SK-N-SH treated with all-trans-retinoic acid at 6 μM for 48 hours (cell line): ENCODE measurements at places on chromosomes 12 and 14.

- peak; percentile 86 for ATAC-seq
Observed at GRCh38 chr14:76352639-76353281, 23.2 kb upstream of the ESRRB start.

DNA sequence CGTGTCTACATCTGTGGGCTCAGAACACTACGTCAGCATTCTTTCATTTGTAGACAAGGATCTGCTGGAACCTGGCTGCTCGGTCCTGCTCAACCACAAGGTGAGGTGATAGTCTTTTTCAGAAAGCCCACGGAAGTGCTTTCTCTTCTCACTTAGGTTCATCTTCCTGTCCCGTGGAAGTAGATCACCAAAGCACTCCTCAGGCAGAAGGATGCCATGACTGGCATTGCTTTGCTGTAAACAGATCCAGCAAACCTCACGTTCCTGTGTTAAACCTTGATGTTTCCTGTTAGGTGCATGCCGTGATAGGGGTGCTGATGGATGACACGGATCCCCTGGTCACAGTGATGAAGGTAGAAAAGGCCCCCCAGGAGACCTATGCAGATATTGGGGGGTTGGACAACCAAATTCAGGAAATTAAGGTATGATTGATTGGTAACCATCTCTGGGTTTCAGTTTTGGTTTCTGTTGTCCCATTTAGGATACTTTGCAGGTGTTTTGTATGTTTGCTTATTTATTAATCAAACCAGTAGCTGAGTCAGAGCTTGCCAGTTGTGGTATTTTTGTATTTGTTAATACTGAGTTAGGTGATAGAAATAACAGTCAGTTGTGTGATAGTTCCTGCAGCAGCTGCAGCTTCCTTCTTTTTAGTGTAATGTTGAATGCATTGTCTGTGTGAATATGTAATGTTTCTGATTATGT is 7.5 kb downstream of the PSMC1 start:
- no peak for ATAC-seq

DNA sequence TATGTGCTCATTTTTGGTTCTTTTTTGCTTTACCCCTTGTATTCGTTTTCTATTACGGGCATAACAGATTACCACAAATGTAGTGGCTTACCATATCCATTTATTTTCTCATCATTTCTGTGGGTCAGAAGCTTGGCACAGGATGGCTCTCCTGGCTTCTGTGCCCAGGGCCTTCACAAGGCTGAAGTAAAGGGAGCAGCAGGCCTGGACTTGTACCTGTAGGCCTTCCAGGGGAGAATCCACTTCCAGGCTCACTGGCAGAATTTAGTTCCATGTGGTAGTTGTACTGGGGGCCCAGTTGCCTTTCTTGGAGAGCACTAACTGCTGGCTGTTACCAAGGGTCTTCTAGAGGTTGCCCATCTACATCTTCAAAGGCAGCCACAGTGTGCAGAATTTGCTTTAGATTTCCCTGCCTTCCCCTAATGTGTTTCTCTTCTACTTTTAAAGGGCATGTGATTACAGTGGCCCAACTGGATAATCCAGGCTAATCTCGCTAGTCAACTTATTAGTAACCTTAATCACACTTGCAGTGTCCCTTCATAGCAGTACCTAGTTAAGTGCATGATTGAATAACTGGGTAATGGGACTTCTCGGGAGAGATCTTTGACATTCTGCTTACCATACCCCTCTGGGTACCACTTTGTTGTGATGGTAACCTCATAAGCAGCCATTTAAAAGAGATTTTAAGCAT is 67.0 kb downstream of the CRADD start:
- no peak for ATAC-seq

- ATAC-seq = no peak
Observed at GRCh38 chr14:50906326-50907065, 34.6 kb downstream of the ABHD12B start.

DNA sequence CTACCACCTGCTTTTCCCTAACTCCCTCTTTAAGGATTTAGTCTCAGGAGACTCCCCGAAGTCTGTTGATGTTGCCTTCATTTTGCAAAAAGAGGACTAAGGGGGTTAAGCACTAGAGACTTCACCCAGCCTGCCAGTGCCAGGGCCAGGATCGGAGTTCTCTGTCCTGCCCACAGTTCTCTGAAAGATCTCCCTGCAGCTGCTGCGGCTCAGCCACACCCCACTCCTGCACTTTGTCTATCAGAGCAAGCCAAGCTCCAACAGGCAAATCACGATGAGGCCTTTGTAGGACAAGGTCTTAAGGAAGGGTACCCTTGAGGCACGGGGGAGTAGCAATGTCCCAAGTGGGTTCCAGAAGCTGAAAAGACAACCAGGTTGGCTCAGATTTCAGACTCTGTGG is 148.8 kb upstream of the EGLN3 start:
- ATAC-seq = no peak

GRCh38 chr14:99891900-99892299 is 98.7 kb downstream of the EML1 start:
- ATAC-seq = no peak

DNA sequence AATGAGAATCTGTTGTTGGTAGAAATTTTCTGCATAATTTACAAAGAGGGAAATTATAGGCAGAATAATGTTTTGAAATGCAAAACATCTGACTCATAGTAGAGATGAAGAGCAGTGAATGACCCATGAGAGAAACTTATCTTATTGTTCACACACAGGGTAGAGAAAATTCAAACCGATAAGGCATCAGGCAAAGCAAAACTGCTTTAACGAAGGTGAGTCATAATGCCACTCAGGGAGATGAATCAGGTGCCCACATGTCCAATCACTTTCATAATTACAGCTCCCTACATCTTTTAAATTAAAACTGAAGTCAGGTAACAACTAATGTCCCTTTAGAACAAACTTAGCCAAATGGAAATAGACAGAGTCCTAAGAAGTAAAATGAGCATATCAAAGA is 265.6 kb upstream of the GARIN6 start:
- ATAC-seq = peak; percentile 45; the same call in 2 of the 3 replicates

DNA sequence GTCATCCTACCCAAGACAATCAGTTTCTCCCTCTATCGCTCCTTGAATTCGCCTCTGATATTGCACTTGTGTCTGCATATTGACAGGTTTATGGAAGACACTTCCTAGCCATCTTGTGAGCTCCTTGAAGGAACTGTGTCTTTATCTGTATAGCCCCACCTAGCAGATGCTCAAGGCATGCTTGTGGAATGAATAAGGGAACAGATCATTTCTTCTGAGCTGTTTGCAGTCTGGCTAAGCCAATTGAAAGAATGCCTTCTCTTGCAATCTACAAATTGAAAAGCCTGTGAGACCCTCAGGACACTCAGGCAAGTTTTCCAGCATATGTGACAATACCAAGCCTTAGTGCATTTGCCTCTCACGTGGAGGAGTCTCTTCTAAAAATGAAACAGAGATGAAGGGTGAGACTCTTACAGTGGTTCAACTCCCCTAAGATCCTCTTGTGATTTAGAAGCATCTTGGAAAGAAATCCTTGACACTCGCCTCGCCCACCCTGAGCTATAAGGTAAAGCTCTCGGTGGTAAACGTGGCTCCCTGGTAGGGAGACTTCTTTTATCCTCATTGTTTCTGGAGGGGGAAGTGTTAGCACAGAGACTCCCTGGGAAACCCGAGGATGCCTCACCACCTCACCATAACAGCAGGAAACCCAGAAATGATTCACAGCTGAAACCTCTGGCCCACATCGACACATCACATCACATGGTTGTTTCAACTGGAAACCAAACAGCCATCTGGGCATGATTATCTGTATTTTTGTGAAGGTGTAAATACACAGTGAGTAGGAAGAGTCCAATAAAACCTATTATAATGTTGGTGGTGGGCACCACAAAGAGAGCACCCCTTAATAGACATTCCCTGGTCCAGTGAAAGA is 112.3 kb upstream of the BCL2L14 start:
- peak; percentile 28; the same call in 2 of the 3 replicates for ATAC-seq

DNA sequence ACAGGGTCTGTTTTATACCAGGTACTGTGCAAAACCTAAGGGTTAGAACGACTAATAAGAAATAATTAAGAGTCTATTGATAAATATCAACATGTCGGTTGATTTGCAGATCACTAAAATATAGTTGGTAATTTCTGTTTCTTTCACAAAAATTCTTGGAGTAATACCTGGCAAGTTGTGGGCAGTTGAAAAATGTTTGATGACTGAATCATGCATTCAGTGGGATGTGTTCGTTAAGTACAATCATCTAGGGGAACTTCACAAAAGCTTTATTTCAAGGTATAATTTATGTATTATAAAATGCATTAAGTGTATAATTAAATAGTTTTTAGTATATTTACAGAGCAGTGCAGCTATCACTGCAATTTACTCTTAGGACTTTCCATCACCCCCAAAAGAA is 120.0 kb downstream of the KCNA5 start:
- ATAC-seq = no peak

GRCh38 chr14:65728604-65729003 is 316.1 kb downstream of the FUT8 start:
- ATAC-seq = no peak

GRCh38 chr12:4159851-4160250 is 113.7 kb upstream of the CCND2 start:
- ATAC-seq = no peak

DNA sequence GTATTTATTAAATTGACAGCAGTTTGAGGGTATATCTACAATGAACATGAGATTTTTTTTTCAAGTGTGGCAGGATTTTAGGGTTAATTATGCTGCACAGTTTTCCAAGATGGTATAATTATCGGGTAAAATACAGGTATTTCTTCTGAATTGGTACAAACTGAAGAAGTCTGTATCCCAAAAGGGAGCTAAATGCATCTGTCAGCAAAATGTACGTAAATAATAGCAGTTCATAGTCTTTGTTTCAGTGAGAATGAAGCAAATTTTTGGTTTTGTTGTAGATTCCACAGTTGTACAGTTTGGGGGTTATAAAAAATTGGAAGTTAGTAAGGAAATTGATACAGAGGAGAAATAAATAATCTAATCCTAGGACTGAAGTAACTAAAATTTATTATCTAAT is 63.3 kb downstream of the RAD52 start:
- no peak for ATAC-seq

GRCh38 chr14:74945852-74946658 is 9.3 kb downstream of the PGF start:
- peak; percentile 96 for ATAC-seq

DNA sequence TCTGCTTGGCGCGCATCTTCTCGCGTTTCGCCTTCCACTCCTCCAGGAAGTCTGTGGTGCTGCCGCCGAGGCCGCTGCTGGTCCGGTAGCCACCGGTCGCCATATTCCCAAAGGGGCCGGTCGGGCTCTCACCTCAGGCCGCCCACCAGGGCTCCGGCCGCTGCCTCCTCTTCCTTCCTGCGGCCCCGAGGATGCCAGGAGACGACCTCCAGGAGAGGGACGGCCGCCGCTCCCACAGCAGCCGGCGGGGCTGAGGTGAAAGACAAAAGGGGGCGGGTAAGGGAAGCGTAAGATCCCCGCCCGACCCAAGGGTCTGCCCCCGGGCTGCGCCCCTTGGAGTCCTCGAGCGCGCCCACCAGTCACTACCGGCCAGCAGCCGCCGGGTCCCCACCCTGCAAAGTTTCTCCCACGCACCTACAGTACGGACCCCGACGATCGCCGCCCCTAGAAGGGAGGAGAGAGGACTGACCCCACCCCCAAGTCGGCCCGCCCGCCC is 574 bp downstream of the PAWR start:
- no peak; the same call in 2 of the 3 replicates for ATAC-seq

- ATAC-seq = peak; percentile 50
Observed at GRCh38 chr14:69519204-69520100, 34.9 kb downstream of the PLEKHD1 start.

DNA sequence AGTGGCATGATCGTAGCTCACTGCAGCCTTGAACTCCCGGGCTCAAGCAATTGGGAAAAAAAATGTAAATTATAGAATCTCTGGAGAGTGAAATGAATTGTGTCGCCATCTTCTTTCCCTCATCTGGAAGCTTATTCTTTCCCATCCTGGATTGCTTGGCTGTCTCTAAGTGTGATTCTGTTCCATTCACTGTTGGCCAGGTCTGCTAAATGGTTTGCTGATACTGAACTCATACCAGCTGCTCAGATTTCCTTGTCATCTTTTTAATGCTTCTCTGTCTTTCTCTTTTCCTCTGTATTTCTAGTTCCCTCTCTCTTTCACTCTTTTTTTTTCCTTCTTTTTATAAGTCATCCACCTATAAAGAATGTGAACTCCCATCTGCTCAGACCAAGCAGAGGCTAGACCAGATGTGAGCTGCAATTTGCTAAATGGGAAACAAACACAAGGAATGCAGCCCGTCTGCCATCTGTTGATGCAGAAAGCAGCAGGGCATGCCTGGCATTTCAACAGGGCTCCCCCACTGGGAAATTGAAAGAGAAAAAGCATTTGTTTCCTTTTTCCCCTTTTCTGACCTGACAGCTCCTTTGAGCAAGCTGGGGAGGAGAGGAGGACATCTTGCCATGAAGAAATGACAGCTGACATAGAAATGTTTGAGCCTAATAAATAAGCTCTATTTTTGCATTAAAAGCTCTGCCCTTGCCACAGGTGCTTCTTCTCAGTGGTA is 1823.6 kb upstream of the FLRT2 start:
- ATAC-seq = no peak

GRCh38 chr12:120994589-120995337 is 16.4 kb downstream of the HNF1A start:
- ATAC-seq = no peak

- no peak for ATAC-seq
Observed at GRCh38 chr12:85000729-85001128, 35.3 kb downstream of the TSPAN19 start.

- no peak for ATAC-seq
Observed at GRCh38 chr14:64732066-64732465, 27.8 kb downstream of the PLEKHG3 start.

DNA sequence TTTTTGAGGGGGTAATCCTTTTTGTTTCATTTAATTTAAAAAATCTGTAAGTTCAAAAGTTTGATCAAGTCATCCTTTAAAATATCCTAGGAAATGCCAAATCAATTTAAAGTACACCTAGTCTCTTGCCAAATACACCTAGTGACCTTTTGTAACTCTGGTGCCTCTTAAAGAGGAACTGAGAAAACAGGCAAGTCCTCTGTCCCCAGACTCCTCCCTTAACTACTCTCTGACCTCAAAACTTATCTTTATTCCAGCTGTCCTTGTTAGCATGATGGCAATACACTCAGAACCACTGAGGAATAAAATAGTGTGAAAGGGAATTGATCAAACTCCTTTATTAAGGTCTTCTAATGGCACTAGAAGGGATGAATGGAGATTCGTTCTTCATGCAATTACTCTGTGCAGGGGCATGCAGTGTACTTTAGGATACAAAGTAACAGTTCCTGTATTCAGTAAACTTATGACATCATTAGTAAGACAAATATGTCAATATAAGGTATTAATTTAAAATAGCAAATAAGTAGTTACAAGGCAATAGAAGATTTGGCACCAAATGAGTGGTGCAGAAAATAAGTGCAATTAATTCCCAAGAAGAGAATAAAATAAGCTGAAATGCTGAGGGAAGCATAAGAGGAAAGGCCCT is 3.3 kb downstream of the FAR2 start:
- no peak for ATAC-seq
